ENCODE measurements at places on chromosomes 4 and X.

DNA sequence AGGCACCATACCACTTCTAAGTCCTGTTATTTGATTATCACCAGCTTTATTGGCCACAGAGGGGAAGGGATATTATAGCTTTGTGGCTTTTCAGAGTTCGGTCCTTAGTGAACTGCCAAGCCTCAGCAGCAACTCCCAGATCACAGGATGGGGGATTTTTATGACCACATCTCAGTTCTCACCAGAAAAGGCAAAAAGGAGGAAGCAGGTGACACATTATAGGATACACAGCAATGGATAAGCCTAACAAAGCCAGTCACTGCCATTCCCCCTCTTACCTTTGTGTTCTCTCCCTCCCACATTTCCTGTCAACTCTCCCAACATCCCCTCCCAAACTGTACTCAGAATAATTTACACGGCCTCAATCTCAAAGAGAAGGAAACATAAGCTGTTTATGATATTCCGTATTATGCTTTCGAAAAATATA, 142.8 kb downstream of the MGST2 start:
- DNase-seq = no peak

GRCh38 chrX:7117587-7117986, 29.9 kb upstream of the STS start:
- DNase-seq = no peak

GRCh38 chr4:41214136-41214824, at the start of gene APBB2:
APBB2 (minus strand) TSS chr4:41214542; CDS start chr4:41033254, 181,288 bp downstream.
- peak; percentile 77 for DNase-seq

GRCh38 chr4:142549726-142550463, 296.2 kb downstream of the INPP4B start:
- DNase-seq = no peak

GRCh38 chrX:32524385-32524784, 687.0 kb downstream of the DMD start:
- no peak for DNase-seq

DNA sequence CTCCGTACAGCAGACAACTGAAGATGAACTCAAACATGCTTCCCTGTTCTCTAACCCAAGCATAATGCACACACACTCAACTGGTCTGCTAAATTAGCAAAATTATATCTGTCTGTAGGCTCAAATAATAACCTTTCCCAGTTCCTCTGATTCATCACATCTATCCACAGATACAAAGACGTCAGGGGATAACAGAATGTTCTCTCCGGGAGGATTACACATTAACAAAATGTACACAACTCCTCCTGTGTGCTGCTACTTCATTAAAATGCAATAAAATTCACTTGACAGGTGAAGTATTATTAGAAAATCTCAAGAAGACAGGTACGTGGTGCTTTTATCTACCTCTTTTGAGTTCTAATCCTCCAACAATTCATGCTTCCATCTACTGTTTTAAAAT, 57.4 kb downstream of the FAT1 start:
- DNase-seq = no peak

DNA sequence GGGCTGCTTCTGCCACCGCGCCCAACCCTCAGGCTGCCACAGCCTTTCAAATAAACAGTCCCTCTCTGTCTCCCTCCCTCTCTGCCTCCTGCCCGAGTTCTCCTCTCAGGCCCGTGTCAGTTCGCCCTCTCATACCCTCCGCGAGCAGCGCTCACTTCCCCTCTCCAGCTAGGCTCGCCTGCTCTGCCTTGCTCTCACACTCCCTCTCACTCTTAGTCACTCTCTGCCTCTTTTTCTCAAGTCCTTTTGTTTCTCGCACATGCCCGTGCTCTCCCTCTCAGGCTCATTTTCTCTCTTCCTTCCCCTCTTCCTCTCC, 3.2 kb downstream of the EFNB1 start:
- no peak for DNase-seq

DNA sequence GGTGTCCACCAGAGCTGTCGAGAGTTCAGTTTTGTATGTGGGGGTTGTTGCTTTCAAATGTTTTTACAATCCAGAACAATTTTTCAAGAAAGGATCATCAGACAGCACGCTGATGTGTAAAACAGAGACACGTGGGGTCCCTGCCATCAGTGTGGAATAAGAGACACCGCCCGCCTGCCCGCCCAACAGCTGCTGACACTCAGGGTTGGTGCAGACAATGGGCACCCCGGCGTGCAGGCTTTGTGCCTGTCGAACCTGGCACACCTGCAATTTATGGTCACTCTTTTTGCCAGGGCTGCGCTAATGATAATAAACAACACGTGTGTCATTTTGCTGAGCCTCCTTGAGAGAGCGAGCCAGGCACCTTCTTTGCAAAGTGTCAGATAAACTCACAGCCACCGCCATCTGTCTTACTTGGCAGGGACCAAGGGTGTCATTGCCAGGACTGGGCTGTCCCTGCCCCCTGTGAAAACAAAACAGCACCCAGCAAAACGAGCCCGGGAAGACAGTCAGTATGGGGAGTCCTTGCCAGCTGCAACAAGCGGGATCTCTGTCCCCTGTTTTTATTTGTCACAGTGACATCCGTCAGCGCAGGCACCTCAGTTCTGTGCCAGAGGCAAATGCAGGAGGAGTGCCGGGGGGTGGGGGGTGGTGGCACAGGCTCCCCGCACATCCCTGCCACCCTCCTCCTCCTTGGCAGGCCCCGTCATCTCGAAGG, 69.1 kb downstream of the PSAPL1 start:
- DNase-seq = no peak

- no peak for DNase-seq
Observed at GRCh38 chr4:148203056-148203898, 238.9 kb downstream of the NR3C2 start.

DNA sequence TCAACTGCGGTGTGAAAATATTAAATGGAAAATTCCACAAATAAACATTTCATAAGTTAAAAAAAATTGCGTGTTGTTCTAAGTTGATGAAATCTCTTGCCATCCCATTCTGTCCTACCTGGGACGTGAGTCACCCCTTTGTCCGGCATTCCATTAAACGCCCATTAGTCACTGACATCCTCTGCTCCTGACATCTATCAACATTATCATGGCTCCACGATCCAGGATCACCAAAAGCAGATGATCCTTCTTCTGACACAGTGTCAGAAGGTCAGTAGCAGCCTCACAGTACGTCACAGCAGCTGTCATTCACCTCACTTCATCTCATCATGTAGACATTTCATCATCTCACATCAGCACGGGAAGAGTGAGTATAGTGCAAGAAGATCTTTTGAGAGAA, 125.7 kb downstream of the ZNF827 start:
- no peak for DNase-seq

DNA sequence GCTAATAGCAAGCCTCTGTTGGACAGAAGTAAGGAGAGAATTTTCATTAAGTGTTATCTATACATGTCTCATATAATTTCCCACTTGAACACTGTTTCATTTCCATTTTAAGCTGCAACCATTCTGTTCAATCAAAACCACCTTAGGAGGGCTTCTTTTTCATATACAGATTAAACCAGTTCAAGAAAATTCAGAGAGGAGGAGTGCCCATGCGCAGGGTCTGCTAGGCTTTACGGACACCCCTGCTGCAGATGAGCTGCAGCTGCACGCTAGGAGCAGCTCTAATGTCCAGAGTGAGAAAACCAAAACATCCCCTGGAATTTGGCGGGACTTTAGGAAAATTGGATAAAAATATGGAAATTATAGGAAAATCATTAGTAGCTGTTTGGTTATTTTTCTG, 541.0 kb downstream of the SPRY1 start:
- DNase-seq = no peak

DNA sequence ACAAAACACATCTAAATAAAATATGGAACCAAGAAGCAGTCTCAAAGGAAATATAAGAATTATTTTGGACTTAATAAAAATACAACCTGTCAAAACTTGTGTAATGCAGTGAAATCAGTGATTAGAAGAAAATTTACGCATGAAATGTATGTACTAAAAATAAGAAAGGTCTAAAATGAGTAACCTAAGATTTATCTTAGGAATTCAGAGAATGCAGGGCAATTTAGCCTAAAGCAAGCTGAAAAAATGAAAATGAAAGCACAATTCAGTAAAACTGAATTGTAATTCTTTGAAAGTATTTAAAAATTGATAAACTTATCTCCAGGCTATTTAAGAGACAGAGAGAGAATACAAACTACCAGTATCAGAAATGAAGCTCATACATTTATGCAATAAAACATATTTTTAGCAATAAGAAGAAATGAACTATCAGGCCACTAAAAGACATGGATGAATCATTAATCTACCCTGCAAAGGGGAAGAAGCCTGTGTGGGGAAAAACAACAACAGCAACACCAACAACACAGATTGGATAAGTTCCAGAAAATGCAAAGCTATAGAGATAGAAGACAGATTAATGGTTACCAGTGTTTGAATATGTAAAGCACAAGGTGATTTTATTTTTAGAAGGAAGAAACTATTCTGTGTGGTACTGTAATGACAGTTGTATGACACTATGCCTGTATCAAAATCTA, 442.0 kb upstream of the ADGRL3 start:
- no peak for DNase-seq

- no peak for DNase-seq
Observed at GRCh38 chr4:150150629-150151062, 72.4 kb downstream of the DCLK2 start.

GRCh38 chr4:168570466-168570865, 73.6 kb downstream of the PALLD start:
- DNase-seq = no peak

GRCh38 chr4:118221227-118221800, 131.5 kb downstream of the PRSS12 start:
- no peak for DNase-seq

DNA sequence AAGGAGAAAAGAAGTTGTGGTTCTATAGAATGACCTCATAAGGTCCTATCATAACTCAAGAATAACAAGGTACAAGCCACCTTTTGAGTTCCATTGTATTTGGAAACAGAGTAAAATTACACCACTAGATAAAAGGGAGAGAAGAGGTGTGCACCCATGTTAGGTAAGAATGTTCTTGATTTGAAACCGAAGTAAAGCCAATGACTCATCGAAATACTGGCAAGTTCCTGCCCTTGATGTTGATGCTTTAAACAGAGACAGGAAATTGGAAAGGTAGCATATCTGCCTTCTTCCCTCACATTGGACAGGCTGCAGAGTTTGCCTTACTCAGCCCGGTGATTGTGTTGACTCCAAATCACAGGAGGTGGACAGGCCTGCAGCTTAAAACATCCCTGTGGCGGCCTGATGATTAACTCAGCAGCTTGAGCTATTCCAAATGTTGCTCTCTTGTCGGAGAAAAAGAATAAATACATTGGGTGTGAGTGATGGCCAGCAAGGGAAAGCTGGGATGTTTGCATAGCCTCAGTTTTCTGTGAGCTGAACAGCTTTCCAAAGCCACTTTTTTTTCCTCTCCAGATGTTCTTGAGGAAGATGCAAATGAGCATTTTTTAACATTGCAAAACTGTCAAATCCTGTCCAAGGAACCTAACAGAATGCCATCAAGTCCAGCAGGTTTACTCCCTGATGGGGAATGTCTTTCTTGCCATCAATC, 321.1 kb downstream of the NKX6-1 start:
- no peak for DNase-seq

DNA sequence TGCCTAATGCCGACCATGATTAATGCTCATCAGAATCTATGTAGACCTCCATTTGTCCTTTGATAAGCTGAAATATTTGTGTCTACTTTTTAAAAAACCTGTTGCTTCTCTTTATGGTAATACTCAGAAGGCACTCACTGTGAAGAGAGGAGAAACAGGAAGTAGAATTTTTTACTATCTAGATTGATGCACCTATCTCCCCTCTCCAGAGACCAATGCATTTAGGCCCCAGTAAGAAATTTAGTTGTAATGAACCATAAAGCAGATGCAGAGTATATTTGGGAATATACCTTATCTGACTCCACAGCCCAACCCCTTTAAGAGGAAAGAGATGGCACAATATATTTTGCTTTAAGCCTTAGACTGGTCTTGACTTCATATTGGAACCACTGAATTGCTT, 11.1 kb downstream of the TBL1X start:
- no peak for DNase-seq

GRCh38 chr4:71497078-71497477, 158.3 kb downstream of the SLC4A4 start:
- DNase-seq = no peak

DNA sequence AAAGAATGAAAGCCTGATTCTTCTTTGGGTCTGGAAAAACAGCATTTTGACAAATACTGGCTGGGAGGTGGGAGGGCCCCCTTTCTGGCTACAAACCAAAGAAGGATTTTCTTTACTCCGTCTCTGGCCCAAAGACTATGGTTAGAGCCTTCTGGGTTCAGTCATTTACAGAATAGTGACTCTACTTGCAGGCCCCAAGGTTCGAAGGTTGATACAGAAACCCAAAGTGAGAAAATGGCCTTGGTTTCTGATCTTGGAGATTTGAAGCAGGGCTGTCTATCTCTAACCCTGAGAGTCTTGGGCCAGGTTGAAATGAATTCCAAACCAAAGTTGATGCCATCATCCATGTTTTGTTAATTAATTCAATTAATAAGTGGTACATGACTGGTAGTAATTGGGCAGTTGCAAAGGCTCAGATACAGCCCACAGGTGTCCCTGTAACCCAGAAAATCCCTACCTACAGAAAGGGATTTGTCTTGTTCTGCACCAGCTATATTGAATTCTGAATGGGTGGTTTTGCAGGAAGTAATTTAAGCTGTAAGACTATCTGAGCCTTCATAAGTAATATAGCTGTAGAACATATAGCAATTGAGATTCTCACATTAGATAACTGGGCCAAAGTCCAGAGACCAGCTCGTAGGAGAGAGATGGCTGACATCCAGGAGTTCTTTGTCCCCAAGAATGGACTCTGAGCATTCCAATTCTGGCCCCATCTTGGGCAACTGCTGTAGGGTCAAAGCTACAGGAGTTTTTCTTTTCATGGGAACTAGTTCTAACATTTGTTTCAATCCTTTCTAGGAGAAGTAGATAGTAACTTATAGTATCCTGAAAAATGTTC, 34.5 kb downstream of the CHRNA9 start:
- no peak for DNase-seq

DNA sequence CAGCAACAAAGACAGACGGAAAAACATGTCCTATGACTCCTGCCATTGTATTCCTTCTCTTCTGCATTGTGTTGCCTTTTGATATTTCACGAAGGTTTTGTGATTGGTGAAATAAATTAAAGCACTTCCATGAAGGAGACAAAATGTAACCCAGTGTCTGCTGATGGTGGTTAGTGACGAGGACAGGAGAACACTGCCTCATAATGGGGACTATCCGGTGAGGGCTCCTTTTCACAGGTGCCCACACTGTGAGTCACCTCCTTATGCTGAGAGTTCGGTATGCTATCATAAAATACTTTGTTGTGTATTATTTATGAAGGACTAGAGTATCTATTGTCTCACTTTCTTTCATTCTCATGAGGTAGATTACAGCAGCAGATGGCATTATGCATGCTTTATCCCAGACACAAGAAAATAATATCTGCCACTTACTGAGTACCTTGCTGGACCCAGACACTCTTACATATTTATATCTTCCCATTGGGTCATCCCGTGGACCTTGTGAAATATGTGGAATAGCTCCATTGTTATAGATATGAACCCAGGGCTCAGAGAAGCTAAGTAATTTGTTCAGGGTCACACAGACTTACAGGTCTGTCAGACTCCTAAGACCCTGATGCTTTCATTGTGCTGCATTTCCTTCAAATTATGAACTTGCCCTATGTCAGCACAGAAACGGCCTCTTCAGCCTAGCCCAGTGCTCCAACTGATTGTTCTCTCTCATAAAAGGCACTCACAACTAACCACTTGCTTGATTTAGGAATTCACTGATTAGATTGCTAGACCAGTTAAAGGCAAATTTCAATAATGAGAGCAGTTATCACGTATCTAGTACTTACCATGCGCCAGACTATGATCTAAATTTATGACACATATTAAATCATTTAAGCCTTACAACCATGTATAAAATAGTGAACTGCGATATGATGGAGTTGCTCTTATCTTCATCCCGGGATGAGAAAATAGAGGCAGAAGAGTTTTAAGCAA, 31.2 kb downstream of the PLS3 start:
- no peak for DNase-seq

GRCh38 chrX:115494161-115494560, 66.8 kb upstream of the PLS3 start:
- DNase-seq = no peak
